ENCODE measurements at places on chromosomes 16 and 17. TPM values are rescaled to one million over a fixed set of nuclear protein-coding genes. Genes with fewer than 3 reads are reported as not detected.

The KCNH6 gene
- not detected for polyA plus RNA-seq

The CYGB gene
- polyA plus RNA-seq = 68.7 TPM

The RHOT1 gene
- 35.8 TPM for polyA plus RNA-seq

The KRT12 gene
- polyA plus RNA-seq = not detected

The MYO1C gene
- 125 TPM for polyA plus RNA-seq

The SCN4A gene
- polyA plus RNA-seq = 0.65 TPM

The CHD3 gene
- polyA plus RNA-seq = 109 TPM

The NXPH3 gene
- 26.4 TPM for polyA plus RNA-seq

The CHST5 gene
- 0.09 TPM for polyA plus RNA-seq

The ARHGAP23 gene
- polyA plus RNA-seq = 39.8 TPM

The FZD2 gene
- 14.7 TPM for polyA plus RNA-seq

The MYH8 gene
- not detected for polyA plus RNA-seq

The SLC5A10 gene
- 0.05 TPM for polyA plus RNA-seq

The CLEC10A gene
- polyA plus RNA-seq = 18.8 TPM

The PITPNM3 gene
- 10.1 TPM for polyA plus RNA-seq

The ANKRD40CL gene
- not detected for polyA plus RNA-seq

The HOXB3 gene
- 6.1 TPM for polyA plus RNA-seq

The ODAD4 gene
- polyA plus RNA-seq = 2.0 TPM

The GAS7 gene
- polyA plus RNA-seq = 32.7 TPM
